Kasumi-1 (cell line): ENCODE measurements at places on chromosomes 5 and 9.

GRCh38 chr5:74763504-74763903 is 3.4 kb downstream of the GFM2 start:
- no peak for DNase-seq

DNA sequence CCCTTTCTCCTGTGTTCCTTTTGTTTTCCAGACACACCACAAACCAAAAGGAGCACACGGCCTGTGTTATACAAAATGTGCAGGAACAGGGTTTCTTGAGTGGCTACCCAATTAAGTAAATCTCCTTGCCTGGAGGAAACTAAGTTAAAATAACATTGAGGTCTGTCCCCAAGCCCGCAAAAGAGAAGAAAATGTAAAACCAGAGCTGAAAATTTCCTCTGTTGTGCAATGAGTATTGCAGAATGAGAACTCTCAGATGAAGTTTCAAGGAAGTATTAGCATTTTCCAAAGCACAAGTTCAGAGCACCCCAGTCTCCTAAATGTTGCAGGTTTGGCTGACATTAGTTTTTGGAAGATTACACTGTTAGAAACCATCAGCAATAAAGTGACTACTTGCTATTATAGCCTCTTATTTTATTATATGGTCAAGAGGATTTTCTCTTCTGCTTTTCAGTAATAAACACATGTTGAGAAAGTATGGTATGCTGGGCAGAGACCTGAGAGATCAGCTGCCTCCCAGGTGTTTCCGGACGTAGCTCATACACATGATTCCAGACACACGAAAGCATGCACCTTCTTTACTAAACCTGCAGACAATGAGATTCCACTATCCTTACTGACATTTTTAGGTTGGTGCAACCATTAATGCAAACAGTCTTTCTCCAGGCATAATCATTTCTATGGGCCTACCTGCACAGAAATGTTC is 161.3 kb downstream of the SNCAIP start:
- peak; percentile 68 for DNase-seq

GRCh38 chr5:126514131-126514557 is 80.9 kb downstream of the ALDH7A1 start:
- no peak for DNase-seq

DNA sequence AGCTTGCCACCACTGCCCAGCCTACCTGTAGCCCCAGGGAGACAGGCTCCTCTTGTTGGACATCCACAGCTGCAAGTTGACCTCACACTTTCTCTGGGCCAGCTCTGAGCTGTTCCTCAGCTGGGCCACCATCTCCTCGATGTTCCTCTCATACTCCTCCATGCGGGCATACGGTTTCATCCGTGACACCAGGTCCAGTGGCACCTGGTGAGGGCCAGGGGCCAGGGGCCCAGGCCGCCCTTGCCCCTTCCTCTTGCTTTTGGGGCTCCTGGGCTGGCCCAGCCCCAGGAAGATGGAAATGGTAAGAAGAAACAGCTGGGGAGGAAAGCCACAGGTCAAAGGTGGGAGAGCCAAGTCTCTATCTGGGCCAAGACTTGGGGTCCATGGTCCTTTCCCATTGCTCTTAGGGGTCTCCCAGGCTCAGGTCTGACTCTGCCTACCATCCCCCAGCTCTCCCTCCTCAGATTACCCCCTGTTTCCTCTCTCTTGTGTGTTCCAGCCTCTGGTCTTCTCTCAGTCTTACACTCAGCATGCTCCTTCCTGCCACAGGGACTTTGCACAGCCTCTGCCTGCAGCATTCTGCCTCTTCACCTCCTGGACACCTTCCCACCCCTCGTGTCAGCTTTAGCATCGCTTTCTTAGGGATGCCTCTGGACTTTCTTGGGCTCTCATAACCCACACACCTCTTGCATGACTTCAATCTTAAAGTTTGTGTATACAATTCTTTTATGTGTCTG is 2.2 kb downstream of the IL17B start:
- no peak for DNase-seq

GRCh38 chr5:123460296-123460729 is 37.1 kb upstream of the CEP120 start:
- DNase-seq: no peak

DNA sequence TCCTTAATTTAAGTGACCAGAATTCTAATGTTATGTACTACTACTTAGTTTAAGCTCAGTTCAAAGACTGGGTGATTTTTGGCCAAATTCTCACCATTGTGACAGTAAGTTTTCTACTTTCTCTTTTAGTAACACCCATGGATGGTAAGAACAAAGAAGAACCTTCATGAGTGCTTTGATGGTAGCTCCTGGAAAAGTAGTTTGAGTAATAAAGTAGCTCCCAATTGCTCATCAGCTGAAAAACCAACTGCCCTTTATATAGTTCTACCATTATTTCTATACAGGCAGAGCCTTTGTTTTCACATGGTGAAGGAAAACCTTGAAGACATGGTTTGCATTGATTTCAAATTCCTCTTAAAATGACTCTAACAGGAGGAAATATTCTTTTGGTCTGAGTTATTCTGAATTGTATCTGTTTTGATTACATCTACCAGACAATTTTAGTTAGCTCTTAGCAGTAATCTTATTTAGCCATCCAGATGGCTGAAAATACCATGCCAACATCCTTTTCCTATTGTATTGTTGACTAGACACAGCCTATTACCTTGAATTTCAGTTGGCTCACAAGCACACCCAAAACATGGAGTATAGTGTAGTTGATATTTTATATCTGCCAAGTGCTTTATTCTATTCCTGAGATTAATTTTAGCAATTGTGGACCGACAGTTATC is 23.7 kb upstream of the STARD4 start:
- no peak for DNase-seq

- peak; percentile 51 for DNase-seq
Measured at GRCh38 chr9:4297151-4297785, 2.6 kb downstream of the GLIS3 start.

GRCh38 chr9:1514250-1514649 is 464.1 kb downstream of the DMRT2 start:
- no peak for DNase-seq
